ENCODE measurements at places on chromosomes 12 and 14.

- no peak for DNase-seq
These were observed 82.2 kb downstream of the ATXN7L3B start for GRCh38 chr12:74619884-74620283.

DNA sequence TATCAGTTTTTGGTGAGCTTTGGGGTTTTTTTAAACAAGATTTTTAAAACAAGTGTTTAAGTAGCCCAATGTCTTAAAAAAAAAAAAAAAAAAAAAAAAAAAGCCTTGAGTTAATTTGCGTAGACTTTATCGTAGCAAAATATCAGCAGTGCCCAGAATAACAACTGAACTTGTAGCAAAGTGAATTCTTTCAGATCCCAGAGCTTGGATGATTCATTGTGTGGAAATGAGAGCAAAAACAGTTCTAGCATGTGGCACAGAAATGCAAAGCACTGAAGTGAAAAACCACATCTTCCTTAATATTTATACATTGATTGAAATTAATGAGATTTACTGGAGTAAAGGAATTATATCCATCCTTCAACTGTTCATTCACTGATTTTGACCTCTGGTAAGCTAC, 258.1 kb downstream of the EGLN3 start:
- DNase-seq, result no peak

DNA sequence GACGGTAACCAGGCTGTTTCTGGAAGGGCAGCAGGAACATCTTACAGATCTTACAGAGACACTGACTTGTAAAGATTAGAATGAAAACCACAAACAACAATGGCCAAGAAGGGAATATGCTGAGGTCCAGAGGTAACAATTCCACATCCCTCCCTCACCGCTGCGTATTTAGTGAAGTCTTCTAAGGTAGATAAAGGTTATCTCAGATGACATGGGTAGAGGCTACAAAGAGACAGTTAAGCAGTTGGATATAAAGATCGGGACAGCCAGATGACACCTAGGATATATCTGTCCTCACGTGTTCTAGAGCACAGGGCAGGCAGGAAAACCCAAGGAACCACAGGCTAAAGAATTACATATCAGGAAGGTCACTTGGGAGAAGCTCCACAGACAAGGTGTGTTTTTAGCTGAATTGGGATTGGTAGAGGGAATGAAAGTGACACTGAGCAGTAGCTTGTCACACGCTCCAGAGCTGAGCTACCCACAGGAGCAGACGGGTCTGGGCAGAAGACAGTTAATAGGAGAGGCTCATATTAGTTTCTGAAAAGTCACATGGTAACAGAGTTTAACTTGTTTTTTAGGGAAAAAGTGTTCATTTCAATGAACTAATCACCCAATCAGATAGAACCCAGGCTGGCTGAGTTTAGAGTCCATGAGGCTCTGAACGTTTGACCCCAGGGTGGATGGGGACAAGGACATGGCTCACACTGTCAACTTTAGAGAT, 83.3 kb downstream of the MIA2 start:
- DNase-seq, result no peak

GRCh38 chr14:54425068-54425467, 16.1 kb downstream of the CNIH1 start:
- no peak for DNase-seq

GRCh38 chr14:30521899-30522736, 36.8 kb upstream of the G2E3 start:
- DNase-seq, result peak; percentile 74

GRCh38 chr14:97382616-97383226, 585.5 kb downstream of the VRK1 start:
- DNase-seq, result no peak

GRCh38 chr12:53956914-53957536, 2.3 kb downstream of the HOXC12 start:
- DNase-seq, result no peak

Measured in OCI-M1 (cell line).